ENCODE measurements at places on chromosomes 7 and 10.

DNA sequence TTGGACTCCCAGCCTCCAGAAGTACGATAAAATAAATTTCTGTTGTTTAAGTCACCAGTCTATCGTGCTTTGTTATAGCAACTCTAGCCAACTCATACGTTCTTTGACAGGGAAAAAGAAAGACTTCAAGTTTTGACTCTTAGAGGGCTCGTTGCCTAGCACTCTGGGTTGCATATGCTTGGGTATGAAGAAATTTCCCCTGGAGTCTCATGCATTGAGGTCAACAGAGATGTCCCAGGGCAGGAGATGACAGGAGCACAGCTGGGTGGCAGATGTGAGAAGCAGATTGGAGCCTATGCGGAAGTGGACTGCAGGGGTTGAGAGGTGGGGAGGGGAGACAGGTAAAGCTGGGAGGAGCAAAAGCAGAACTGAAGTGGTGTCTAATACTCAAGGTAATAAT, 63.3 kb upstream of the JAZF1 start:
- no peak for DNase-seq

- peak; percentile 99 for DNase-seq
These were observed 93.6 kb downstream of the CTNNA3 start for GRCh38 chr10:67602268-67602950.

DNA sequence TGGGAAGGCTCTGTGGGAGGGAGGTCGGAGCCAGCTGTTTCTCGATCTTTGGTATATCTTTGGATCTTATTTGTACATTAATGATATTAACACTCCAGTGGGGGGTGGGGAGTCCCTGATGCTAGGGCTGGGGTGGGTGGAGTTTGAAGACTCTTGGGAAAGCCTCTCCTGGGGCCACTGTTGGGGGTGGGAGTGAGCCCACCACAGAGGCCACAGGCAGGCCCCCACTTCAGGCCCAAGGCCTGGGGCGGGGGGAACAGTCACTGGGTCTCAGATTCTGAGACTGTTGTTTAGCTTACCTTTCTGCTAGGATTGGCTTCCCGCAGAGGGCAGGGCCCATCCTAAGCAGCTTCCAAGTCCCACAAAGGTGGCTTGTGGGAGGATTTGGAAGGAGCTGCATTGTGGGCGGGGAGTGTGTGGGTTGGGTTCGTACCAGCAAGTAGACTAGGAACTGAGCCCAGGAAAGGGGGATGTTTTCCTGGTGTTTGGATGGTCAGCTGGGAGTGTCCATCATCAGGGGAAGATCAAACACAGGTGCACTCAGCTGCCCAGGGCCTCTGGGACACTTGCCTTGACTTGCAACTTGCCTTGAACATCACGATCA, 11.9 kb downstream of the YKT6 start:
- no peak for DNase-seq

DNA sequence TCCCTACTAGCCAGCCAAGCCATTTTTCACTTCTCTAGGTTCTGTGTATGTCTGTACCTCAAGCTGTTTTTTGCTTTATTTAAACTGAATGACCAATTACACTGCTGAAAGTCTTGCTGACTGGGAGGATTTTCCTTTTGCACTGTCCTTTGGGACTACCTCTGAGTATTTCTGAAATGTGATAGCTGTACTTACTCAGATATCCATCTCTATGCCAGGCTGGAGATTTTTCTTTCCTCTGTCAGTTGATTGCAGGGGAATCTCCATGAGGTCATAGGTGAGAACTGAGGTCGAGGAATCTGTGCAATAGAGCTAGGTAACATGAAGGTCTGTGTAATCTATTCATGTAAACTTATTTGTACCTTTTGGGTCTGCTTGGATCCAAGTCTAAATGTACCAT, 38.9 kb upstream of the ANKRD1 start:
- no peak for DNase-seq

- DNase-seq = no peak
These were observed 8.3 kb downstream of the AEBP1 start for GRCh38 chr7:44112231-44112996.

GRCh38 chr10:74921744-74922143, 95.3 kb downstream of the KAT6B start:
- peak; percentile 27 for DNase-seq

DNA sequence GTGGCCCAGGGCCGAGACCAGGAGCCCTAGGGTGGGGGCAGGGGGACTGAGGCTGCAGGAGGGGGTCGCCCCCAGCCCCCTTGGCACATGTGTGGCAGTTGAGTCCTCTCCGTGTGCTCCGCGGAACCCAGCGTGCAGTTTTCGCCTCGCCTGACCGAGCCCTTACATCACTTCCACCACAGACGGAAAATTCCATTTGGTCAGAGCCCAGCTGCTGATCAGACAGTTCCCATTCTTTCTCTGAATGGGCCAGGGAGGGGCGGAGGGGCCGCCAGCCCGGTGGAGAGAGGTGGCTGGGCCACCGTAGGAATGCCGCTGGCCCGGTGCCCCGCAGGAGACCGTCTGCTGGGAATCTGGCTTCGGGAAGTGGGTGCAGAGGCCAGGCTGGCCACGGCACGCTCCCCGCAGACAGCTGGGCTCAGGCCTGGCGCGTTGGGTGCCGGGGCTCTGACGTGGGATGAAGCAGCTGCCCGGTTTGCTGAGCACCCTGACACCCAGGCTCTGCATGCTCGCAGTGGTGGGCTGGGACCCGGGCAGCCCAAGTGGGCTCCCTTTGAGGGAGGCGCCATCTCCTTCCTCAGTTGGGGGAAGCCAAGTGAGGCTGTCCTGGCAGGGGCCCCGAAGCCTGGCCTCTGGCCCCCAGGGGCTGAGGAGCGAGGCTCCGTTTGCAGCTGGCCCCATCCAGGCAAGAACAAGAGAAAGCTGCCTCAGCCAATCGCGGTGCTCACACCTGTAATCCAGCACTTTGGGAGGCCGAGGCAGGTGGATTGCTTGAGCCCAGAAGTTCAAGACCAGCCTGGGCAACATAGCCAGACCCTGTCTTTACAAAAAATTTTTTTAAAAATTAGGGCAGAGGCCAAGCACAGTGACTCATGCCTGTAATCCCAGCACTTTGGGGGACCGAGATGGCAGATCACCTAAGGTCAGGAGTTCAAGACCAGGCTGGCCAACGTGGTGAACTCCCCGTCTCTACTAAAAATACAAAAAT, 9.9 kb downstream of the TTYH3 start:
- DNase-seq = peak; percentile 94

GRCh38 chr7:2374830-2375728, 20.5 kb downstream of the EIF3B start:
- no peak for DNase-seq

DNA sequence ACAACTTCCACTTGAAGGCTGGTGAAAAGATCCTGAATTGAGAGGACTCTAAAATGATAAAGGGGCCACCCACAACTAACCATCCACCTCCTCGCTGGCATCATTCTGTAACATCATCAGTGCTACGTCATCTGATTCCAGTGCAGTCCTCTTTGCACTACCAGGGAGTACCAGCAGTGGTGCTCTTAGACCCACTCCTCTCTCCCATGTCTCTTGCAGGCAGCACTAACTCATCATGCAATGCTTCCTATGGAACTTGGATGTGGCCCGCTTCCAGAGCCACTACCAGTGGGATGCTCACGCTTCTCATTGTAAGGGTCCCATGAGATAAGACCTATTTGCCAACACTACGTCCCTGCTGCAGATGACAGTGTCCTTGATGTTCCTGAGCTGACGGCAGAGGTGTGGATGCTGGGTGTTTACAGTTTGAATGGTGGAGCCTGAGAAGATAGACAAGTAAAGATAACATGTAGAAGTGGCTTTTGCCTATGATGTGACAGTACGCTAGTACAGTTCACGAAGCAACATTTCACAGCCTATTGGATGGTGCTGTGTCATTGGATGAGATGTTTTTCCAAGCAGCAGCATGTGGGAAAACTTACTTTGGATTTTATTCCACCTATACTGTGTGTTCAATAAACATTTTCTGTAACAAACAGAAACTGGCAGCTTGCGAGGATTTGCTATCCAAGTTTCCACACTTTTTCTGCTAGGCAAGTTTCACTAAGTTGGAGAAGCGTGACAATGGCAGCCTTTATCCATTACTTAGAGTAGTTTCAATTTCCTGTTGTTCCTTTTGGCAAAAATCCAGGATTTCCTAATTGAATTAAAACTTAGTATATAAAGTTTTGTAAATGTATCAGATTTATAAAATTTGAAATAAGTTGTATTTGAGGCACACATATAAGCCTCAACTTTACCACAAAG, 35.8 kb upstream of the COBL start:
- no peak for DNase-seq

GRCh38 chr7:150996376-150997074, 5.7 kb downstream of the NOS3 start:
- no peak for DNase-seq

DNA sequence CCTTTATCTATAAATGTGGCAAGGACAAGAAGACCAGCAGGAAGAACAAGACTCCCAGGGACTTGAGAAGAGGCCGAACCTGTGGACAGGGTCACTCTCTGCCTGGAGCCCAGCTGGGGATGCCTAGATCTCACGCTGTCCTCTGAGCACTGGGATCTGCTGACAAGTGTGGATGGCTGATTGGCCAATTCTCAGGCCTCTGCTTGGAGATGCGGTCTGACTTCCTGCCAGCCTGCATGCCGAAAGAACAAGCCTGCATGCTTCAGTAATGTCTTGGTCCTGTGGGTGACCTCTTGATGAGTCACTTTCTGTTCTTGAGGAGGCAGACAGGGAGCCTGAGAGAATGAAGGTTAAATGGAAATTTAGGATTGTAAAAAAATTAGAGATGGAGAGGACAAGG, 84.7 kb downstream of the TMEM178B start:
- peak; percentile 77 for DNase-seq

- no peak for DNase-seq
These were observed 36.1 kb downstream of the MAD1L1 start for GRCh38 chr7:2196381-2197378.

DNA sequence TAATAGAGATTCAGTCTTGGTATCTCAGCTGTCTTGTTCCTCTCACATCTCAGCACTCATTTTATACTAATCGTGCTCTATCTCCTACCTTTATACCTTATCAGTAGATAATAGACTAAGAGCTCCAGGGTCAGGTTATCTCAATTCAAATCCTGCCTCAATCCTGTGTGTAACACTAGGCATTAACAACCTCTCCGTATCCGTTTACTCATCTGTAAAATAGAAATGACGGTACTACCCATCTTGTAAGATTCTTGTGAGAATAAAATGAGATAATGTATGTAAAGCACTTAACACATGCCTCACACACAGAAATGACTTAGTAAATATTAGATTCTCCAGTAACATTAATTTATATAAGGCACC, 622 bp upstream of the P4HA1 start:
- DNase-seq = no peak

DNA sequence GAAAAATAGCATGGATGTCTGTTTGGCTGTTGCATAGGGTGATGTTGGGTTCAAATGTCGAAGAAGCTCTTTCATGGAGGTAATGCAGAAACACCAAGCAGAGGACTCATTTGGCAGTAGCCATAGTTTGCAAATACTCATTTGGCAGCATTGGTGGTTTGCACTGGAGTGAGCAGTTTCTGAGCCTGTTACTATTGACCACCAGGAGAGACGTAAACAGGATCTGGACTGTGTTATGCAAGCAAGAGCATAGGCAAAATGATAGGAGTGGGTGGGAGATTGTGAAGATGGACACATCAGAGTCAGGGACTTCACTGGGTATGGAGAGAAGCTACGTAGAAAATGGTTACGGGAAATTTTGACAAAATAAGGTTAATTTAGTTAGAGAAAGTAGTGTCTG, 22.9 kb upstream of the A1CF start:
- no peak for DNase-seq

DNA sequence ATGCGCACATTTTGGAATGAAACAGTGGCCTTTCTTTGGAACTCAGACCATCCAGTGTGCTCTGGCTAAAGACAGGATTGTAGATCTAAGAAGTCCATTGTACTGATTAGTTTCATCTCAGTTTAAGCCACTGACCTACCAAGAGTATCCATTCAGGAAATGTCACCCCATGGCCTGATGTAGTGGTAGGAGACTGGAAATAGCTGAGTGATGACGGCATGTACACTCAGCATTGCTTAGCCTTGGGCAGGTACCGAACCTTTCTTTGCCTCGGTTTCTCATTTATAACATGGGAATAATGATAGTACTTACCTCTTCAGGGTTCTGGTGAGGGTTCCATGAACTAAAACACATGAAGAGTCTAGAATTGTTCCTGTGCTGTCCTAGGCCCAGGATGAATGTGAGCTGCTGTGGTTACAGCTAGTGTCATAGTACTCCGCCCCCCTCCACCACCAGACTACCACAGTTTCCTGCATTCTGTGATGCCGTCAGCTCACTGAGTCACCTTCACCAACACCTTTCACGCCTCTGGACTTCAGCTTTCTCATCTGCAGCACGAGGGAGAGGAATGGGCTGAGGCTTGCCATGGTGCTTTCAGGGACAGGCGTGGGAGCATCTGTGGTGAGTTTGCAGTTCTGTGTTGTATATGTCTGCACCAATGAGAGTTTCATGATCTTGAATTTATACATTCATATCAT, 484.0 kb upstream of the GALNT17 start:
- peak; percentile 84 for DNase-seq

DNA sequence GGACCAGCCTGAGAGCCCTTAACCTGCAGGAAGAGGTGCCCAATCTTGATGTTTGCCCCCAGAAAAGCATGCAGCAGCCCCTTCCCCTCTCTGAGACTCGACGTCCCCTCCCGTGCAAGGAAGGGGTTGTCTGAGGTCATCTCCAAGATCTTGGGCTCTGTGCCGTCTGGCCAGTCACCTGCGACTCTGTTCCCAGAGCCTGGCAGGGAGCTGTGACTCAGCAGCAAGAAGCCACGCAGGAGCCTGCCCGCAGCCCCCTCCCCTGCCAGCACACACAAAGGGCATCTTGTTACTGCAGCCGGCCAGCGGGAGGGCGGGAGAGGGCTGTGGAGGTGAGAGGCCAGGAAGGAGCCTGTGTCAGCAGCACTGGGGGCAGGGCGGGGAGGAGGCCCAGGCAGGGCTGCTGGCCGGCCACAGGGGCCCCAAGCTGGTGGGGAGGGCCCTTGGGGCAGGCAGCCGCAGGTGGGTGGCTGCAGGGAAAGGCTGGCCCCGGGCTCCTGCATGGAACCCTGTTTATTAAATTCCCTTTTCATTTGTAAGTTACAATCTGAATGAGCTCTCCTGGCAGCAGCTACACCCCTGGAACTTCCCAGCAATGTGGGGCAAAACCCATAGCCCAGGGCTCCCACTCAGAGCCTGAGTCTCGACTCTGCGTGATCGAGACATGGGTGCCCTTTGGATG, 103.7 kb upstream of the ZMIZ1 start:
- DNase-seq = no peak

- no peak for DNase-seq
These were observed 145.3 kb downstream of the DIP2C start for GRCh38 chr10:543862-544822.

DNA sequence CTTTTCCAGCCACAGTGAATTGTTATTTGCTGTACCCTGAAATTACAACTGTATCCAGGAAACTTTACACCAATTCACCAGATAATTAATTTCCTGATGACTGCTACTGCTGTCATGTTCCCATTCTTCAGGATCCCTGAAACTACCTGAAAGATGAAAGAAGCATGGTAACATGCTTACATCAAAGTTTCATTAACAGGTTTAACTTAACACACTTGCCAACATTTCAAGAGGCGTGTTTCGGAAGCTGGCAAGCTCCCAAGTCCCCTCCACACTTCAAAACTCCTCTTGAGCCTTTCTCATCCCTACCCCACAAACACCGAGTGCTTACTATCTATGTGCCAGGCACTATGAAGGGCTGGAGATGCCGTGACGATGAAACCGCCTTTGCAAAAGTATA, 88.6 kb downstream of the MPP7 start:
- no peak for DNase-seq

Measured in fibroblast of skin of right biceps (primary cell).